ENCODE measurements at places on chromosomes 7 and 10.

DNA sequence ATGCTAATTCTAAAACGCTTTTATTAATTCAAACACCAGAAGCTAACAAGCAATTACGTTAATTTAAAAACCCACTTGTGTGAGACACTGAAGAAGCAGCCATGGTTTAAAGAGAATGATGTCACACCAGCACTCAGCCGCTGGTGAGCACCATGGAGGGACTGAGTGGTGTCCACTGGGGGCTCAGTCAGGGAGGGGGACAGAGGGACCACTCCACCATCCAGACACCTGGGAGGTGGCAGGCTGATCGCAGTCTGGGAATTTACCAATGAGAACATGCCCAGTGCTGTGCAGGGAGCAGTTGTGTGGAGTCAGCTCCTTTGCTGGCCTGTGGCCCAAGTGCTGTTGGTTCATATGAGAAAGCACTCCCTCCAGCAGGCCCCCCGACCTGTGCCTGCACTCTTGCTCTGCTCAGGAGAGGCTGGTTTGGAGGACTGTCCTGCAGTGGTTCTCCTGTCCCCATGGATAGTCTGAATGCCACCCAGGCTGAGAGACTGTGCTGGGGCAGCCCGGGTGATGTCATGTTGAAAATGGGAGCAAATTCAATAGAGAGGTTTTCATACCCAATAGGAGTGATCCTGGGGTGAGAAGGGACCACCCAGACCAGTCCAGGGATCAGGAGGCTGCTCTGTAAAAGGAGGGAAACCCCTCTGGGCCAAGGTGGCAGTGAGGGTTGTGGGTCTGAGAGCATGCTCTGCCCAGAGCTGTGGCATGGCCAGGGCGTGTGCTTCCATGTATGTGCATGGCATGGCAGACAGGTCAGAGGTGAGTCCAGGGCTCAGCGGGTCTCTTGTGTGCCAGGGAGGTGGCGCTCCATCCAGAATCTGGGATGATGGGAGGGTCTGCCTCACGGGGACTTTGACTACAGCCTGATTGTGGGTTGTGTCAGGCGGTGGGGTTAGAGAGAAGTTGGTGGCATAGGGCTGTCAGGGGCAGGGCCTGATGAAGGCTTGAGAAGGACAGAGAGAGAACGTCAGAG lies 12.7 kb downstream of the ADCY1 start:
- DNase-seq: no peak

- DNase-seq: no peak
Observed at GRCh38 chr10:128053356-128053755, 72.9 kb downstream of the MKI67 start.

- DNase-seq: no peak
Observed at GRCh38 chr7:140200061-140200989, 23.5 kb upstream of the KDM7A start.

GRCh38 chr10:89392974-89393373 lies 551 bp downstream of the IFIT1 start:
- DNase-seq: no peak

- DNase-seq: no peak
Observed at GRCh38 chr7:86313842-86314241, 329.9 kb upstream of the GRM3 start.

- DNase-seq: no peak
Observed at GRCh38 chr10:43424416-43424815, 12.5 kb upstream of the ZNF487 start.

DNA sequence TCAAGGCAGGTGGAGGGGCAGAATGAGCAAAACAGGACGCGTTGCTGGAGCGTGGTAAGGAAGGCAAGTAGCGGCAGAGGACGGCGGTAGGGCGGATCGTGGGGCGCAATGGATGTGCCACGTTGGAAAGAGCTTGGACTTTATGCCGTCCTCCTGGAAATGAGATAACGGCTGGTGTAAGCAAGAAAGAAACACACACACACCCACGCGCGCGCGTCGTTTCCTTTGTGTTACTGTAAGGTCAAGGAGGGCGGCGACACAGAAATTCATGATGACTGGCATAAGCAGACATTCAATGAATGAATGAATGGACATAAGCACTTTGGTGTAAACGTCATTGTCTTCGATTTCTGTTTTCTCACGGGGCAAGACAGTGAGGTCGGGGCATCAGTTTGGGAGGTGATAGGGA lies 683 bp upstream of the ENTPD7 start:
- no peak for DNase-seq

GRCh38 chr7:49403844-49404243 lies 369.6 kb upstream of the VWC2 start:
- no peak for DNase-seq

GRCh38 chr10:127376071-127376470 lies 173.0 kb upstream of the NPS start:
- DNase-seq: no peak

DNA sequence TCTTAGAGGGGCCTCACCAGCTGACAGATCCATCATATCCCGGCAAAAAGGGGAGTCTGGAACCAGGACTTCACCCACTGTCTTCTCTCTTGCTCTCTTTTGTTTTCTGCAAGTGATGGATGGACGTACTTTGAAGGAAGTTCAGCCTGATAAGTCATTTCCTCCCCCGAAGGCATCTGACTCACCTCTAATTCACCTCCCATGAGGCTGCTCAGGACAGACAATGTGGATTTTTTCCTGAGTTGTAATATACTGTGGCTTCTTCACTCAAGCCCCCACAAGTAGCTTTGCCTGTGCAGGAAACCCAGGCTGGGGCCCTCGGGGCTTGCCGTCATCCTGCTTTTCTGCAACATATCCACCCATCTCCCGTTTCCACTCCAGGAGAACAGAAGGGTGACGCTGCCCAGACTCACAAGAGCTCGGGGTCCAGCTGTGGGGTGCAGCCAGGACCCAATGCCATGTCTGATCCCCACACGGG lies 70.4 kb downstream of the ASB13 start:
- no peak for DNase-seq

DNA sequence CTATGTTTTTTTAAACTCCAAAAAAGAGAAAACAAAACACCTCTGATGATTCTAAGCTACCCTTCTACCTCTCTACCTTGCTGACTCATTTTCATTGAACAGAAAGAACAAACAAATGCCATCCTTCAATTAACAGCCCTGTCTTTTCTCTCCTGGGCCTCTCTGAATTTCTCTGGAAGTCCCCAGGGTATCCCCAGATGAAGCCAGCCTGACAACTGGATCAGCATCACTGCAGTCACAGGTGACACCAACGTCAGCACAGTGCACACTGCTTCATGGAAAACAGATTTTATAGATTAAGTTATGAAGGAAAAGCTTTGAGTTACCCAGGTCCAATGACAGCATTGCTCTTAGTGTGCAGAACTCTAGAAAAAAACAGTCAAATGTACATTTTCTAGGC lies 5.7 kb downstream of the HUS1 start:
- DNase-seq: no peak

- DNase-seq: no peak
Observed at GRCh38 chr7:155487509-155488482, 29.9 kb downstream of the EN2 start.

DNA sequence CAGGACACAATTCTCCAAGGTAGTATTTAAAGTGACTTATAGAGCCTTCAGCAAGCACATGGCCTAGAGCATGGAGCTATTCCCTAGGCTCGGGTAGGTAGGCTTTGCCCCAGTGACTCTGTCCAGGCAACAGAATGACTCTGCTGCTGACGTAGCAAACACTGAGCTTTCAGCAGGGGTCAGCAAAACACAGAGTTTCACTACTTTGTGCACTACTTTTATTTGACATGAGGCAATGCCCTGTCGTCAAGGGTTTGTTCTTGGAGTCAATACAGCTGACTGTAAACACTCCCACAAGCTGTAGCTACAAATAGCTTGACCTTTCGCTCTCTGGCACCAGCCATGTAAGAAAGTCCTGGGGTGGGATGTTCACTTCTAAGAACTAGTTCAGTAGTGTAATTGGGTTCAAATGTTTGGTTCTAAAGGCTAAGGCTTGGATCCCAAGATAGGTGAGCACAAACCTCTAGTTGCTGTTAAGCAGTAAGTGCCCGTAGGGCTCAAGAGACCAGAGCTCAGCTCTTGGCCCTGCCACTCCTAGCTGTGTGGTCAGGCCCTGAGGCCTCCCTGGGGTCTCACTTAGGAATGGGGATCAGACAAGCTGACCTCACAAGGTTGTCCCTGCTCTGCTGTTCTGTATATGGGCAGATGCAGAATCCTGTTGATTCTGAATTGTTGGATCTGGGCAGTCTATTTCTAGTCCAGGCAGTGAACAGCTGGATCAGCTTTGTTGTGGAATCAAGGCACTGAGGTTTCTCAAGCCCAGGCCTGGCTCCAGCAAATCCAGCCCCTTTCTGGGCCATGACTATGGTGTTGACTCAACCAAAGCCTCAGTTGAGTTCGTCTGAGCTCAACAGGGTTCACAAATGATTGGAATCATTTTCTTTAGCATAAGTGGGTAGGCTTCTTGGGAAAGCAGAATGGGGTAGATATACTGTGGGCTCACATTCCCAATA lies 10.7 kb downstream of the NODAL start:
- DNase-seq: no peak

DNA sequence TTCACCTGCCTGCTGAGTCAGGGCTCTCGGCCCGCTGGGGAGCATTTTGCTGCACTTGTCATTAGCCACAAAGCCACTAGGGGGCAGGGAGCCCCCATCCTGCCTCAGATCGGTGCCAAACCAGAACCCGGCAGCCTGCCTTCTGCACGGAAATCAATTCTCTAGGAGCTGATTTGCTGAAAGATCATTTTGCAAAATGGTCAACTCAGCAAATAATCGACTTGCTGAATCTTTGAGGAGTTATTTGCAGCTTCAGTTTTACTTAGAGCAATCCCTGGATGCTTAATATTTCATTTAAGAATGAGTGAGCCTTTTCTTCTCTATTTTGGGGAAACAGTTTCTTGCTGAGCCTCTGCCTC lies 1.7 kb upstream of the GIMAP8 start:
- peak; percentile 69 for DNase-seq

DNA sequence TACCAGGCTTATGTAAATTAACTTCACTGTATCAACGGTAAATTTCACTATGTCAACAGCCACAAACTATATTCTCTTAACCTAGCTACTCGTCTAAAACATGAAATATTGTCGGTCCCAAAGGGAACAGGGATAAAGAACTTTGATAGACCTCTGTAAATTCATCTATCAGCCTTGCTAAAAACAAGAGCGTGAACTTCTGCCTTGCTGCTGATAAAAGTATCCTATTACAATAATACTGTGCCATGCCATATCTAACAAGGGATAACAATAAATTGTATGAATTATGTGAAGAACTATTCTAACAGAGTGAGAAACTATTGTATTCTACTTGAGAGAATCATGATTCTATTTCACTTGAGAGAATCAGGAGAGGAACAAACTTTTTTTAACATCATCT lies 117.2 kb downstream of the CNOT4 start:
- no peak for DNase-seq

DNA sequence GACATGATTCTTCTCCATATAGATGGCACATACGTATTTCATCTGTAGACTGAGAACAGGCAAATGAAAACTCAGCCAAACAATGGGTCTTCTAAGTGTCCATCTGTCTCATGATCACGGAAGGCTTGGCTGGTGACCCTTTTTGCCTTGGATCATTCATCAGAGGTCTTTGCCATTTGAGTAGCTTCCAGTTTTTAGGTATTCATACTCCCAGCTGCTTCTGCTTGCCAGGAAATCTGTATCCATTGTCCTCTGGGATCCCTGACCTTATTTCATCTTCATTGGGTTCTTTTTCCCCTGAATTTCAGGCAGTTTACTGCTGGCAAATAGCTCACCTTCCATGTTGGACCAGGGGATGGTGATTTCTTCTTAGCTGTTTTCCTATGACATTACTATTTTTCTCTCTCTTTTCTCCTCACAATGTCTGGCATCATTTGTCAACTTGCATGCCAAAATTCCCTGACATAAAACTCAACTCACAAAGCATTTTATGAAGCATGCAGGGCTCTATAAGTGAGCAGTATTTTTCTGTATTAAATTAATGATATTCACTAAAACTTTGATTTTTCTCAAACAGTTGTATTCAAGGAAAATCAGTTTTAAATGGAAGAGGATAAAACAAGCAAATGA lies 241.2 kb downstream of the DNAJB9 start:
- DNase-seq: no peak

DNA sequence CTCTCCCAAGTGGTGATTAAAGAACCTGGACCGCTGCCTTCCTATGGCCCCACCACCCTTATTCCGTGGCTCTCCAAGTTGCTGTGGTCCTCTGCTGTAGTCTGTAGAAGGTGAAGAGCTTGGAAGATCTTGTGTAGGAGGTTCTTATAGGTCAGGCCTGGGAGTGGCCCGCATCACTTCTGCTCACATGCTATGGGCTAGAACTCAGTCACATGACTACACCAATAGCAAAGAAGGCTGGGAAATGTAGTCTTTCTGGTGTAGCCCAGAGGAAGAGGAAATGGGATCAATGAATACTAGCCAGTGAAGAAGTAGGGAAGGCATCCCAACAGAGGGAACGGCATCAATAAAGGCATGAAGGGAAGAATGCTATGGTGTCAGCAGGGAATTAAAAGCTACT lies 41.3 kb upstream of the AOAH start:
- no peak for DNase-seq

DNA sequence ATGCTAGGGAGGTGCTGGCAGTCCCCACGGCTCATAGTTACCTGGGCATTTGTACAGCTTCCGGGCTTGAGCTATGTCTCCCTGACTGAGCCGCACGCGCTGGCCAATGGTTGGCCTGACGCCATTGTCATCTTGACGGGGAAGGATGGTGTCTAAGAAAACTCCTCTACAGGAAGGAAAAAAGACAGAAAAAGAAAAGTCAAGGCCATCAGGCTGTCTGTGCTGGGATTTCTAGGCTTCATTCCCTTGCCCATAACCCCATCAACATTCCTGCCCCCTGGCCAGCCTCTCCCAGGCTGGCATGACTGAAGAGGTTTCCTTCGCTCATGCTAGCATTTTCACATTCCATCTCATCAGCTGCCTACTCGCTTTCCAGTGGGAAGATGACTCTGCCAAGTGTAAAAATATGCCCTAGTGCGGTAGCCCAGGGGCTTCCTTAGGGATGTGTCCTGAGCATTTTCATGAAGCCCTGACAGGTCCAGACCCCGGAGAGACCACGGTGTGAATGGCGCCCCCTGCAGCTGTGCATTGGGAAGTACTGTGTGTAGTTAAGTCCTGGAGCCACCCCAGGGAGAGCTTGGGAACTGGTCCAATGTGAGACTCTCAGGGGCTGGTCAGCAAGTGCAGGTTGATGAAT lies 54.5 kb upstream of the OPALIN start:
- no peak for DNase-seq

GRCh38 chr10:131938681-131939080 lies 37.9 kb downstream of the PPP2R2D start:
- DNase-seq: no peak

DNA sequence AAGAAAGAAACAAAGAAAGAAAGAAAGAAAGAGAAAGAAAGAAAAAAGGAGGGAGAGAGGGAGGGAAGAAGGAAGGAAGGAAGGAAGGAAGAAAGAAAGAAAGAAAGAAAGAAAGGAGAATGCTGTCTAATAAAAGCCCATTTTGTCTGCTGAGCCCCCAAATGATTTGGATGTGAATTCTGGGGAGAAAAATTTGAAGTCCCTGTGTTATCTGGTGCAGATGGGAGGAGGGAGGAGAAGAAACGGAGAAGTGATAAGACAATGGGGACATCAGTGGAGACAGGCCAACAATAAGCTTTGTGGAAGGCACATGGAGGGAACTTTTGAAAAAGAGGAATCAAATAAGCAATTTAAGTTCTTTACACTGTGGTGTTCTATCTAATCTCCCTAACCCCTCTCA lies 24.6 kb upstream of the TMEM273 start:
- DNase-seq: no peak

GRCh38 chr7:138472292-138473079 lies 12.4 kb downstream of the TRIM24 start:
- DNase-seq: no peak

Data from stimulated activated CD8-positive, alpha-beta memory T cell treated with anti-CD3 and anti-CD28 coated beads, Interleukin-4, amount 100 ng/mL, for 1 hour (primary cell).